ENCODE measurements at places on chromosomes 7 and 10.

DNA sequence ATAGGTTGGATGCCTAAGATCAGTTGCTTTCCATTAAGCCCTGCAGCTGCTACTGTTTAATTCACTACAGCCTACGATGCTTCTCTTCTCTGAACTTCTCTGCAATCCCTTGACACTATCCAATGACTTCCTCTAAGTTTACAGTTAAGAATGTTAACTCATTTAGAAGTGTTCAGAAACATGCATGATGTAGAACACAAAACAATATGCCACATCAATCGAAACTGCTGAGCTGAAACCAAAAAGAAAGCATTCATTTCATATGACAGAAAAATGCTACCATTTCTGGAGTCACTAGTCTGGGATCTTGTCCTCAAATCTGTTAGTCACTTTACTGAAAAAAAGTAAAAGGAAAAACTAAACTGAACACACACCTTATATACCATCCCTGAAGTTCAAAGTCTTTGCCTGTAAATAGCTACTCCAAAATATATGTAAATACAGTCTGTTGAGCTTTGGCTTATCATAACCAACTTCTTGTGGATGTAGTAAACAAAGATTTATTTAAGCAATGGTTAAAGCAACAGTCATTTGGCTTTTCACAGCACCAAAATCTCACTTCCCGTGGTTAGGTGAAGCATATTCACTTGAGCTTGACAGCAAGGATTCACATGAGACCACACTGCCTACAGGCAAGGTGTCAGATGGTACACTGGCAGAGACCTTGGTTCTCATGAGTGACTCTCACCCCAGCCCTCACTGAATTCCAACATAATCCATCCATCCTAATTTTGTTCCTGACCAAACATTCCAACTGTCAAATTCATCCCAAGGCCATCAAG, 187.0 kb downstream of the PPP1R17 start:
- DNase-seq = no peak

DNA sequence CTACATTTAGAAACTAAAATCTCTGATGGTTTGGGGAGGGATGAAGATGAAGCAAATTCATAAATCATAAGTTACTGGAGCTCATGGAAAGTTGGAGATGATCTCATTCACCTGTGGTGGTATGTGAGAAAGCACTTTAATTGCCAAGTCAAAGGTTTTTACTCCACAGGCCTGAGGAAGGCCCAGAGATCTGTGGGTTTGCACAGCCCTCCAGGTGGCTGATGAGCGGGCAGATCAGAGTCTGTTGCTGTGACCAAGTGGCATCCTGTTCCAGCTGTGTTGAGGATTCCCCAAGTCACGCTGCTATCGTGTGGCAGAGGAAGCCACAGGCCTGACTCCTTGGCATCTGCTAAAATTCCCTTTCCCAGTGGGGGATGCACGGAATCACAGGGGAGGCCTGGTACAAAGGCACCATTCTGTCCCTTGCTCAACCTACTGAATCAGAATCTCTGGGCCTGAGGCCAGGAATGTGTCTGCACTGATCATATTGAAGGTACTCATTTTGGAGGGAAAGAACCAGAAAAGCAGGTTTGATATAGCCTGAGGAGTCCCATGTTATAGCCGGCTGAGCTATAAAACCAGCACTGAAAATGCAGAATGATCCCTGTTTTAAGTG, 19.7 kb upstream of the DDC start:
- no peak for DNase-seq

DNA sequence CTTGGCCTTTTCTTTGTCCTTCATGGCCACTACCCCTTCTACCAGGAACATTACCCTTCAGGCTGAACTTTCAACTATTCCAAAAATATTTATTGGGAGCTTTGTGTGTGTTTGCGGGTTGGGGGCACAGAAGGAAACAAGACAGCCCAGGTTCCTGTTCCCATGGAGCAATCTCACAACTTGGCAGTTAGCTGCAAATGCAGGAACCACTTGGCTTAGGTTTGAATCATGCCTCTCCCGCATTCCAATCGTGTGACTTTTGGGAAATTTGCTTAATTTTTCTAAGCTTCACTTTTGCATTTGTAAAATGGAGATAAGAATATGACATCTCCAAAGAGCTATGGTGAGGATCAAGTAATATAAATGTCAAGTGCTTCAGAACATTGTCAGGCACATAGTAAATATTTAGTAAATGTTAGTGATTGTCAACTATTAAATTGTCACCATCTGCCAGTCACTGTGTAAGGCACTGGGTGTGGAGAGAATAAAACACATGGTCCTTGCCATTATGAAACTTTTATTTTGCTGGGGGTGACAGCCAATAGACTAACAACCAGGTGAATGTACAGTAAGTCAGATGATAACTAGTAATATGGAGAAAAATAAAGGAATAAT, 277.1 kb downstream of the SNX13 start:
- DNase-seq = peak; percentile 96

- no peak for DNase-seq
These were observed 141.2 kb downstream of the ADAM22 start for GRCh38 chr7:88075216-88075615.

- peak; percentile 14 for DNase-seq
These were observed 22.1 kb downstream of the KLLN start for GRCh38 chr10:87841186-87841585.

- no peak for DNase-seq
These were observed 45.0 kb upstream of the ZNF716 start for GRCh38 chr7:57404967-57405421.

GRCh38 chr10:110872984-110873923, 1.5 kb downstream of the PDCD4 start:
- no peak for DNase-seq

GRCh38 chr7:121187676-121188075, 141.1 kb upstream of the WNT16 start:
- peak; percentile 28 for DNase-seq

GRCh38 chr10:5812283-5813090, 747 bp downstream of the GDI2 start:
- DNase-seq = peak; percentile 19

DNA sequence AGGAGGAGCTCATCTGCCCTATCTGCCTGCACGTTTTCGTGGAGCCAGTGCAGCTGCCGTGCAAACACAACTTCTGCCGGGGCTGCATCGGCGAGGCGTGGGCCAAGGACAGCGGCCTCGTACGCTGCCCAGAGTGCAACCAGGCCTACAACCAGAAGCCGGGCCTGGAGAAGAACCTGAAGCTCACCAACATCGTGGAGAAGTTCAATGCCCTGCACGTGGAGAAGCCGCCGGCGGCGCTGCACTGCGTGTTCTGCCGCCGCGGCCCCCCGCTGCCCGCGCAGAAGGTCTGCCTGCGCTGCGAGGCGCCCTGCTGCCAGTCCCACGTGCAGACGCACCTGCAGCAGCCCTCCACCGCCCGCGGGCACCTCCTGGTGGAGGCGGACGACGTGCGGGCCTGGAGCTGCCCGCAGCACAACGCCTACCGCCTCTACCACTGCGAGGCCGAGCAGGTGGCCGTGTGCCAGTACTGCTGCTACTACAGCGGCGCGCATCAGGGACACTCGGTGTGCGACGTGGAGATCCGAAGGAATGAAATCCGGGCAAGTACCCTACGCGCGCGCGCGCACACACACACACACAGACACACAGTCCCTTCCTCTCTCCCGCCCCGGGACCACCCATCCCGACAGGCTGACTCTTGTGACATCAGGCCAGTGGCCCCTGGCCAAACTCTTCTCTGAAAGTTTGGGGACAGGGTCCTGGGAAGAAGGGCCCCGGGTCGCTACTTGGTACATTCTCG, 538 bp downstream of the TRIM8 start:
- DNase-seq = peak; percentile 61

DNA sequence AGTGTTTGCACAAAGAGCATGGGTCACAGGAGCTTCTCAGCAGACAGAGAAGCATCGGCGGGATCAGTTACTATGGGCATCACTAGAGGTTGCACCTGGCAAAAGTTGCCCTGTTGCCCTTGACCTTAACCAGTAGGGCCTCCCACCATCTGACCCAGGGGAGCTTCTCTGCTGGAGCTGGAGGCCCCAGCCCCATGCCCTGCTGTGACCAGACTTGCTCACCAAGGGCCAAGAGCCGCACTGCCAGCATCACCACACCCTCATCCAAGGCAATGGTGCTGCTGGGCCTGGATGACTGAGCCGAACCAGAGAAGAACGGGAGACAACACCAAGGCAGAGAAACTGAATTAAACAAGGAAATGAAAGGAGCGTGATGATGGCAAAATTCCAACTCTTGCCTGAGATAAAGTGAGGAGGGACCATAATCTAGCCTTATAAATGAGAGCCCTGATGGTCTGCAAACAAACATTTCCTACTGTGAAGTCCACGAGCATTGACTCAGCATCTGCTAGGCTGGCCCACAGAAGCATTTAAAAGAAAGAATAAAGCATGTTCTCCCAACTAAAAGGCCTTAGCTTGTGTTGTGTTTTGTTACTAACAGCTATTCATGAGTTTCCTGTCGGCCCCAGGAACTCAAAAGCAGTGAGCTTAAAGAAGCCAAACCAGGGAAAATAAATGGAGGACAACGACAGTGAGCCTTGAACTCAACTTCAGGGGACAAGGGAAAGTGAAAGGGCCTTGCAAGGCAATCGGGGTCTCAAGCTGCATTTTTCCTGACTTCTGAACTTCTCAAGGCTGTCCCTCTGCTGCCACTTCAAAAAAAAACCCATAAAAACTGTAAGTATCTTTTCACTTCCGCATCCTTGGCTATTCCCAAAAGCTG, 60.4 kb downstream of the AFAP1L2 start:
- no peak for DNase-seq

GRCh38 chr7:7868572-7868899, 100.1 kb upstream of the GLCCI1 start:
- DNase-seq = no peak

DNA sequence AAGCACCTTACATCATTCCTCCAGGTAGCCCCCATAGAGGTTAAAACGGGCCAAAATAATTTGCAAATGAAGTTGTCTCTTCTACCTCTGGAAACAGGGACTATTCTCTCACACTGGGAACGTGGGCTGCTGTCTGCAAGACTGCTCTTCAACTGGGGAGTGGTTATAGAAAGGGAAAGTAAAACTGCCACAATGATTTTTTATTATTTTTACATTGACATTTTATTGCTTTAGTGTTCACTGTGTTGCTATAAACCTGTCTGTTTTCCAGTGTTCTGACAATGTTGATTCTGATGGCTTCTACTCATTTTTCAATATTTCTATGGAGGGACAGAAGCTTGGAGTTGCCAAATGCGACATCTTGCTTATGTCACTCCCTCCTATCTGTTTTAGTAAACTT, 115.1 kb upstream of the ANTXRL start:
- no peak for DNase-seq

DNA sequence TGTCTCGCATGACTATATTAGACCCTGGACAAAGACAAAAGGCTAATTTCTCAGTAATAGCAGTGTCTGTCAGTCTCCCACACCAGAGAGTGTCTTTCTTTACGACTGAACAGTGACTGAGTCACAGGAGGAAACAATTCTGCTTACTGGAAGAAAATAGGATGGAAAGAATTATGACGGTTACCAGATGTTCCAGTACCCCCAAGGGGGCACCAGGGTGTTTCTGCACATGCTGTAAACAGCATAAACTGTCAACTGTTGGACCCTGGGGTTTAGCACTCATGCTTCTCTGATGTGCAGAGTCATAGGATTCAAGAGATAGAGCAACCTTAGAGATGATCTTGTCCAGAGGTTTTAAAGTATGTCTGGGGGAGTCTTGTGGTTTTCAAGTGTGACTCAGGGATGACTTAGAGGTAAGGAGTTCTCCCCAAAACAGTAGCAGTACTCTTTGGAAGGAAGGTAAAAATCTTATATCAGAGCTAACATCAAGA, 291.7 kb downstream of the THSD7A start:
- peak; percentile 1 for DNase-seq

DNA sequence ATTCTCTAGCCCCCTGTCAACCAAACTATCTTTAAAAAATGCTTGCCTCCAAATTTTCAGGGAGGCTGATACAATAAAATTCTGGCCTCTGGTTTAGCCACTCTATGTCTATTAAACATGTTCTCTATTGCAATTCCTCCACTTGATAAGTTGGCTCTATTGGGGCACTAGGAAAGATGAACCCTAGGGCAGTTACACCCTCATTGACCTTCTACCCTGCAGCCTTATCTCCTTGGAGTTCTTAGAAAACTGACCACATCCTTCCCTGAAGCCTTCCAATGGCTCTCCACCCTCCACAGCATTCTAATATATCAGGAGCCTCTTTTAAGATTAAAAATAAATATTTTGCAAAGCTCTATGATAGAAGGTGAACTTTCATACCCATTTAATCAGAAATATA, 30.6 kb downstream of the SVOPL start:
- DNase-seq = no peak

GRCh38 chr10:29736366-29737073, 101.7 kb upstream of the SVIL start:
- peak; percentile 56 for DNase-seq

GRCh38 chr10:13502380-13502779, 26.4 kb downstream of the BEND7 start:
- DNase-seq = no peak

DNA sequence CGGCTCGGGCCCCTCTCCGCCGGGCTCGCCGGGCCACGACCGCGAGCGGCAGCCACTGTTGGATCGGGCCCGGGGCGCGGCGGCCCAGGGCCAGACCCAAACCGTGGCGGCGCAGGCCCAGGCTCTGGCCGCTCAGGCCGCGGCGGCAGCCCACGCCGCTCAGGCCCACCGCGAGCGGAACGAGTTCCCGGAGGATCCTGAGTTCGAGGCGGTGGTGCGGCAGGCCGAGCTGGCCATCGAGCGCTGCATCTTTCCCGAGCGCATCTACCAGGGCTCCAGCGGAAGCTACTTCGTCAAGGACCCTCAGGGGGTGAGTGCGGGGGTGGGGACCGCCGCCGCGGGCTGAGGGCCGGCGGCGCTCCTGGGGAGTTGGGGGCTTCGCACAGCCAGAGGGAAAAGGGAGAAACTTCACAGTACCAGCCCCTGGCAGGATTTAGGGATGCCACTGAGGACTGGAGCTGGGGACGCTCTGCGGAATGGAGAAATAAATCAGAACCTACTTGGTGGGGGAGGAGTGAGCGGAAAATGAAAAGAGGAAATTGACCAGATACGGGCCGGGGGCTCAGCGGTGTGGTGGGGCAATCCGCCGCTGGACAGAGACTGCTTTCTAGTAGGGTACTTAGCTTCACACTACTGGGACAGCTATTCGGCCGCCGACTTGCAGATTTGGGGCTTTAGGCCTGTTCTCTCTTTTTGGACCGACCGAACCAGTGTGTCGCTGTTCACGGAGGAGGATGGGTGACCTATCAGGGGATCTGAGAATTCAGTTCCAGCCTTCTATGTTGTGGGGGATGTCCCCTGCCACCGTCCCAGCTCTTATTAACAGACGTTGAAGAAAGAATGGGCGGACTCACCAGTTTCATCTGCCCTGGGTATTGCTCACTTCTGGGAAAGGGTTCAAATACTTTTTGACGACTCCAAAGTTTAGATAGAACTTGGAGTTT, 669 bp downstream of the PI4K2A start:
- peak; percentile 80 for DNase-seq

GRCh38 chr7:116239020-116239419, 28.7 kb downstream of the TES start:
- DNase-seq = no peak

DNA sequence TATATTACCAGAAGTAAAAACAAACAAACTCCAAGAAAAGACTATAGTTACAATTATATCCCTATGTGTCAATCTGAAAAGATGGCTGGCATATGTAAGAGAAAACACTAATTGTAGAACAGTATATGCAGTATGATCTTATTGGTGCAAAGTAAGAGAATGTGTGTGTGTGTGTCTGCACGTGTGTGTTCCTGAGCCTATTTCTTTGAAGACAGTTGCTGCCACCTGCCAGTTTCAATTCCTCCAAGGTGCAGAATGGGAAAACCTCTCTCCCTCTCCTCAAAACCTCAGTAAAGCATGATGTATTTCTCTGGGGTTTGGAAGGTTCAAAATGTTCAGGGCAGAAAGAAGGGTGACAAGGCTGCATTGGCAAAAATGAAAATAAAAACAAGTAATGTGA, 8.8 kb upstream of the SFTPA1 start:
- no peak for DNase-seq

- peak; percentile 54 for DNase-seq
These were observed 253.8 kb upstream of the INHBA start for GRCh38 chr7:41956705-41957104.
